Stimulated activated CD8-positive, alpha-beta memory T cell treated with anti-CD3 and anti-CD28 coated beads, Interleukin-7, amount 100 ng/mL, for 48 hours (primary cell): ENCODE measurements at places on chromosomes 1 and 21.

DNA sequence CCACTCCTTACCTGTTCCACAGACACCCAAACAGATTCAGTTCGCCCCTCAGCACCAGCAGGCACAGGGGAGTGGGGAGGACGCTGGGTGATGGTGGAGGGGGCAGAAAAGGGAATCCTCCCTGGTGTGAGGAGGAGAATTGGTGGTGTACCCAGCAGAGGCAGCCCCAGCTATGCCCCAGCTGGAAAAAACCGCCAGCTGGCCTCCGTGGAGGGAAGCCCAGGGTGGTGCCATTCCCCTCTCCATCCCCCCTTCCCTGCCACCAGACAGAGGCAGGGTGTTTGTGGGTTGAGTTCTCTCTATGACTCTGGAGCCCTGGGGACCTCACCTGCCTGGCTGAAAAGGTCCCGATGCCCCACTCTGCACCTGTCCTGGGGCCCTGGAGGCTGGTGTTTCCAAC is 27.9 kb downstream of the OPTC start:
- no peak for DNase-seq

DNA sequence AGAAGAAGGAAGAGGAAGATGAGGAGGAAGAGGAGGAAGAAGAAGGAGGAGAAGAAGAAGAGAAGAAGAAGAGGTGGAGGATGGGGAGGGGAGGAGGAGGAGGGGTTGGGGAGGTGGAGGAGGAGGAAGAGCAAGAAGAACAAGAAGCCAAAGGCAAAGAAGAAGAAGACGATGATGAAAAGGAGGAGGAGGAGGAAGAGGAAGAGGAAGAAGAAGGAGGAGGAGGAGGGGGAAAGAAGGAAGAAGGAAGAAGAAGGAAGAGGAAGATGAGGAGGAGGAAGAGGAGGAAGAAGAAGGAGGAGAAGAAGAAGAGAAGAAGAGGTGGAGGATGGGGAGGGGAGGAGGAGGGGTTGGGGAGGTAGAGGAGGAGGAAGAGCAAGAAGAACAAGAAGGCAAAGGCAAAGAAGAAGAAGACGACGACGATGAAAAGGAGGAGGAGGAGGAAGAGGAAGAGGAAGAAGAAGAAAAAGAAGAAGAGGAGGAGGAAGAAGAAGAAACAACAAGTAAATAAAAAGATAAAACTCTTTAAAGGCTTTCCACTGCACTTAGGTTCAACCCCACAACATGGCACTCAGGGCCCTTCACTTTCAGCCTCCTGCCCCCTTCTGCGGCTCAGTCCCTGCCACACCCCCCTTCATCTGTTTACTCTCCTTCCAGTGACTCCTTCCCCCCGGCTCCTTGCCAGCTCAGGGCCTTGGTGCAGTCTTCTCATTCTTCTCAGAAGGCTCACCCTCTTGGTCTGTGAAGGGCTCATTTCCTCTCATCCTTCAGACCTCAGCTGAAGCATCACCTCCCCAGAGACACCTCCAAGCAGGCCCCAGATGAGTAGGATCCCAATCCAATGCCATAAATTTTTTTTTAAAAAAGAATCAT is 114.0 kb downstream of the KCNN3 start:
- DNase-seq = no peak

GRCh38 chr1:17067069-17067426 is 13.2 kb upstream of the SDHB start:
- no peak for DNase-seq

- no peak for DNase-seq
Measured at GRCh38 chr1:41098730-41099460, 77.4 kb upstream of the SLFNL1 start.

- no peak for DNase-seq
Measured at GRCh38 chr1:98923667-98924066, 81.0 kb downstream of the PLPPR5 start.

GRCh38 chr1:43565600-43566360 is 35.1 kb downstream of the PTPRF start:
- peak; percentile 31 for DNase-seq

- no peak for DNase-seq
Measured at GRCh38 chr1:83857103-83857502, 141.8 kb downstream of the TTLL7 start.

GRCh38 chr21:41942457-41942856 is 11.4 kb downstream of the C2CD2 start:
- no peak for DNase-seq

GRCh38 chr1:152191260-152191659 is 32.2 kb upstream of the RPTN start:
- no peak for DNase-seq

DNA sequence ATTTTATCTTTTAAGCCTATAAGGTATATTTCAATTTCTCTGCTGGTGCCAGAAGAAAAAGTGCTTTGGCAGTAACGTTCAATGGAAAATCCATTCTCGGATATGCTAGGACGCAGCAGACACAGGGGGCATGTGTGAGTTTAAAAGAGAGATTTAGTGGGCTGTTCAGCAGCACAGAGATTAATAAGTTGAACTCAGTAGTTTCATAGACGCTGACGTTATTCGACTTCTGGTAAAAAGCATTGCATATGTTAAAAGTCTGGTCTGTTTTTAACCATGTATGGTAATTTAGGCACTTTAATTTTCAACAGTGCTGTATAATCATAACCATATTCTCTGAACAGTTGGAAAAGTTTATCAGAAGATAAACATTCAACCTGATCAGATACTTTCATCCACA is 99.6 kb downstream of the ATP6V1G3 start:
- DNase-seq = no peak

DNA sequence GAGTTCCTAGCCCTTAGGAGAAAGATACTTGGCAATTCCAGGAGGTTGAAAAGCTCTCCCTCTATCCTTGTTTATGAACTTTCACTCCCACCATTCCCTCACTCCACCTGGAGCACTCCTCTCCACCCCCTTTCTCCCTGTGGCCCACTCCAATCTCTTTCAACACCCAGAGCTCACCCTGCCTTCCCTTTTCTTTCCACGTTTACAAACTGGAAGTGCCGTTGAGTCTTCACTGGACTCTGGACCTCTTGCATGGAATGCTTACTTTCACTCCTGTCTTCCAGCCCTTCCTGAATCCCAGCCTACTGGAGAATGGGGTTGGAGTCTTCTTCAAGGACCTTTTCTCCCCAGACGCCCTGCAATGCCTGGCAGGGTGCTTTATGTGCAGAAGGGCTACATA is 198.5 kb downstream of the RHOU start:
- DNase-seq = no peak

DNA sequence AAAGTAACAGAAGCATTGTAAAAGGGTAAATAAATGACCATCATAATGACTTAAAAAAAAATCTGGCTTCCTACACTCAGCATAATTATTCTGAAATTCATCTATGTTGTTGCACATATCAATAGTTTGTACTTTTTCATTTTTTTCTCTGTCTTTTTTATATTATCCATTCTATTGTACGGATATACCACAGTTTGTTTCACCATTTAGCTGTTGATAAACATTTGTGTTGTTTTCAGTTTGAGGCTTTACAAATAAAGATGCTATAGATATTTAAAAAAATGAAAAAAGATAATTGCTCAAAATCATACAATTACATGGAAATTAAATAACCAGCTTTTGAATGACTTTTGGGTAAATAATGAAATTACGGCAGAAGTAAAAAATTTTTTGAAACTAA is 31.9 kb downstream of the GPR88 start:
- no peak for DNase-seq

DNA sequence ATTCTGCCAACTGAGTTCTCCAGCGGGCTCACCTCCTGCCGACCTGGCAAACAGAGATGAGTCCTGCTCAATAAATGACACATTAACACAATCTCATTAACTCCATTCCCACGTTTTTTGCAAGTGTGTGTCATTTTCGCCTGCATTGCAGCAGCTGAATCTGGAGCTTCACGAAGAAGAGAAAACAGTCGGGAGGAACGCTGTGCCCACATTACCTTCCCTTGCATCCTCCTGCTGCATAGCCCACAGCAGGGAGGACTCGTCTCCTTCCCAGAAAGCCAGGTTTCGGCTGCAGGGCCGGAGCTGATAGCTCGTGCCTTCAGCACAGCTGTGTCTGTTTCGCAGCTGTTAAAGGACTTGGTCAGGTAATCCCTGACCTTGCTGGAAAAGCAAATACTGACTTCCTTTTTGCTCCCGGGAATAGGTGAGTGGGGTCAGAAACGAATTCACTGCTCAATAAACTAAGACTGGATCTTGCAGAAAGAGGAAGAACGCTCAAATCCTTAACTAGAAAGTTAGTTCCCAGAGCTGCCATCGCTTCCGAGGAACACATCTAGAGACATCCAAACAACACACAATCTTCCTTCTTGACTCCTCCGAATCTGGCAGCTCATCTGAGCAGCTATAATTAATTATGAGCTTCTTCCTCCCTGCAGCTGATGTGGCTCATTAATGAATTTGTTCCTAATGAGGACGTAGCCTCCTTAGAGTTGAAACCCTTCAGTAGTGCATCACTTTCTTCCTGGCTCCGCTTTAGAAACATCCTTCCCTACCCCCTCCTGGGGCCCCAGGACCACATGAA is 33.0 kb downstream of the KANK4 start:
- no peak for DNase-seq

DNA sequence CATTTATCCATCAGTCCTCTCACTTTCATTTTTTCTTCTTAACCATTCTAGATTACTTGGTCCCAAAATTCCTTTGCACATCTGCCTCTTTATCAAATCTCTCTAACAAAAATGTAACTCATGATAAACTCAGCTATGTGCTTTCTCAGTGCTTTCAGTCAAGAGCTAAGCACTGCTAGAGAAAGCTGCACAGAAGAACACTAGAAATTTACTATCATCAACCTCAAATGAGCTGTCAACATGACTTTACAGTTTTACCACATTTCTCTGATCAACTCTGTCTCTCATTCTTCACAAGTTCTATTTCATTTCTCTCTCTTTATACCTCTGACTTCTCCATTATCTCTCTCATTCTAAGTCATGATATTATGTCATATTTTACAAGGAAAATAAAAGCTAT is 54.2 kb upstream of the PRKACB start:
- no peak for DNase-seq

- no peak for DNase-seq
Measured at GRCh38 chr1:29550119-29550841, 314.0 kb downstream of the PTPRU start.

GRCh38 chr1:245153081-245153551 is 1.7 kb upstream of the KIF26B start:
- peak; percentile 53 for DNase-seq

- DNase-seq = no peak
Measured at GRCh38 chr1:88327391-88328267, 356.4 kb upstream of the PKN2 start.

GRCh38 chr1:64243757-64244080 is 40.3 kb downstream of the UBE2U start:
- DNase-seq = no peak

GRCh38 chr1:39737546-39738169 is 1.0 kb upstream of the PPIE start:
- DNase-seq = peak; percentile 11

GRCh38 chr1:54401799-54402198 is 4.4 kb downstream of the SSBP3 start:
- DNase-seq = no peak

- no peak for DNase-seq
Measured at GRCh38 chr1:187409341-187409740, 580.6 kb downstream of the PLA2G4A start.

- peak; percentile 11 for DNase-seq
Measured at GRCh38 chr1:28329395-28330153, 734 bp downstream of the MED18 start.

DNA sequence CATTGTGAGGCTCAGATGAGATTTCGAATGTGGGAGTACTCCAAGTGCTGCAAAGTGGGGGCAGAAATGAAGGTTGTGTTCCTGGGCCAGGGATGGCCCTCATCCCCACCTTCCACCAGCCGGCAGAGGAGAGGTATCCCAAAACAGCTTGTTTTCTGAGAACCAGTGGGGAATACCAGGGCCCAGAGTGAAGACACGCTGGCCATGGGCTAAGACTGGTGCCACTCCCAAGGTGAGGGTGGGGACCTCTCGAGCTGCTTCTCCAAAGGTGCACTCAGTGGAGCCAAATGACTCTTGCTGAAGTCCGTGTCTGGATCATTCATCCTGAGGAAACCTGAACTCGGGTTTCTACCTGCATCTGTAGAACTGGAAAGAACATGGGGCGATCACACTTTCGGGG is 22.1 kb downstream of the KCNA2 start:
- DNase-seq = no peak

DNA sequence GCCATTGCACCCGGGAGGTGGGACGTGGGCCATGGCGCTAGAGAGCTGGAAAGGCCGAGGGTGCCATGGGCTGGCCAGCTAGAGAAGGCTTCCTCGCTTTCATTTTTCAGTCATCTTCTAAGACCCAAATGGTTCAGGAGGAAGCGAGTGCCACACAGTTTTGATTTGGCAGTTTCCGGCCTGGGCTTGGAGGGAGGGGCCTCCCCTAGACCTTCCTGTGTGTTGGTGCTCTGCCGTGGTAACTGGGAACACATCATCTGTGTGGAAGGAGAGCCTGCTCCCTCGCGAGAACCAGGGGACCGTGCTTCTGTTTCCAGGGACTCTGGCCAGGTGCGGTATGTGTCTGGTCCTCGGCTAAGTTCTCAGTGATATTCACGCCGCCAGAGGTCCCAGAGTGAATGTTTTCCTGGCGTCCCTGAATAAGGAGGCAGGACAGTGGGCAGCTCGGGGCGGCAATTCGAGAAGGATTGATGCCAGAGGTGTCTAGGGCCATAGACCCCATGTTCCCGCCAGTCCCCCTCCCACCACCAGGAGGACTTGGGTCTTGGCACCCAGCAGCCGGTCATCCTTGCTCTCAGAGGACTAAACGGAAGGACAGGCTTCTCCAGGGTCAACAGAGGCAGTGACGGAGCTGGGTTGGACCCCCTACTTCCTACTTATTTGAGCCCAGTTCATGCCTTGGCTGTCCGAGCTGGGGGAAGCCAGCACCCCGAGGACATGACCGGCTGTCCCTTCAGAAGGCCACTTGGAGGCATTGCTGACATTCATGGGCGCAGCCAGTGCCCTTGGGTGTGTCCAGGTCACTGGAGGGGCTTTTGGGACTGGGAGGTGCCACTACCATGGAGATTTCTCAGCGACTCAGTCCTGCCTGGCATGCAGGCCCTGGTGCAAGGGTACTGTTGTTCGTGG is 2.7 kb upstream of the NPHP4 start:
- DNase-seq = no peak

DNA sequence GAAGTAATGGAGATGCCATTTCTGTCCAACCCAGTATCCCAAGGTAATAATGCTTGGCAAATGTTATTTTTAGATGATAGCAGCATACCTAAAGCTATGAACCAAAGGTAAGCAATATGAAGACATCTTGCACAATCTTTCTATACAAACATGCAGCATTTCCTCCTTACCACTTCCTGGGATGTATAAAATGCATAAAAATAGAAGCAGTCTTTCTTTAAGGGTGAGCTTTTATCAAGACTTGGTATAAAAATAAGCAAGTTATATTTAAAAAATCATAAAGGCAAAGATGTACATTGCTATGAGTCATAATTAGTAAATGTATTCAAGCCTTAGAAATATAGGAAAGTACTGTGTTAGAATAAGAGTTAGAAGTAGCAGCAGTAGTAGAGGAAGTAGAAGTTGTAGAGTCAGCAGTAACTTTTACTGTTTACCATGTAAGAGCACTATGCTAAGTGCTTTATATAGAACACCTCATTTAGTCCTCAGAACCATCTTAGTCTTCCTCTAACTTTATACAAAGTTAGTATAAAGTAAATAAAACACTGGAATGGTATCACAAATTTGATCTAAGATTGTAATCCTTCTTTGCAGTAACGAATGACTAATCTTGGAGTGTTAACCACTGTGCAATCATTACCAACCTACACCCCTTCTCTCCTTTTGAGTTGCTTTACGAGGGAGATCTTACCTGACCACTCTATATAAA is 371.3 kb downstream of the VAV3 start:
- DNase-seq = no peak

GRCh38 chr1:157119008-157119407 is 19.2 kb downstream of the ETV3 start:
- no peak for DNase-seq
